ENCODE measurements at places on chromosomes 7 and 10. TPM values are rescaled to one million over a fixed set of nuclear protein-coding genes. Genes with fewer than 3 reads are reported as not detected.

Gene GLI3
- polyA plus RNA-seq = 2.2 TPM

Gene MRLN
- 0.35 TPM for polyA plus RNA-seq

Gene LEP
- polyA plus RNA-seq = 0.37 TPM

Gene CCL24
- polyA plus RNA-seq = 1.1 TPM

Gene CACNA2D1
- 1.1 TPM for polyA plus RNA-seq

Gene MYH16
- 0.07 TPM for polyA plus RNA-seq

Gene ACTL6B
- not detected for polyA plus RNA-seq

Gene C10orf53
- not detected for polyA plus RNA-seq

Gene ASAH2
- 0.26 TPM for polyA plus RNA-seq

Gene SORCS1
- polyA plus RNA-seq = 0.04 TPM

Gene TMEM273
- 12.4 TPM for polyA plus RNA-seq

Gene STAM
- 15.5 TPM for polyA plus RNA-seq

Gene SNX10
- polyA plus RNA-seq = 54.7 TPM

Gene SLC26A4
- polyA plus RNA-seq = 0.28 TPM

Gene CYP3A7
- 0.19 TPM for polyA plus RNA-seq

Gene ZPBP
- 0.03 TPM for polyA plus RNA-seq

Gene C7orf33
- polyA plus RNA-seq = not detected

Gene CLRN3
- polyA plus RNA-seq = 0.12 TPM

Gene HMX2
- not detected for polyA plus RNA-seq

Gene CAMK2B
- 0.25 TPM for polyA plus RNA-seq

Gene VPS37D
- polyA plus RNA-seq = 1.3 TPM

Gene TRPV5
- not detected for polyA plus RNA-seq

Gene CFAP58
- 1.4 TPM for polyA plus RNA-seq

Gene PNLIP
- 0.14 TPM for polyA plus RNA-seq

Gene HTR5A
- polyA plus RNA-seq = not detected

Gene ANK3
- 11.7 TPM for polyA plus RNA-seq

Gene C10orf95
- polyA plus RNA-seq = 6.4 TPM

Gene MLXIPL
- 3.4 TPM for polyA plus RNA-seq

Gene MMD2
- not detected for polyA plus RNA-seq

All from lung (tissue), 17 donors.